ENCODE measurements at places on chromosomes 1 and 21.
A peak's percentile ranks its signal among the peaks of the same experiment; 100 is the strongest.

- DNase-seq: no peak
These were observed 11.2 kb downstream of the LAPTM5 start for GRCh38 chr1:30746212-30747032.

DNA sequence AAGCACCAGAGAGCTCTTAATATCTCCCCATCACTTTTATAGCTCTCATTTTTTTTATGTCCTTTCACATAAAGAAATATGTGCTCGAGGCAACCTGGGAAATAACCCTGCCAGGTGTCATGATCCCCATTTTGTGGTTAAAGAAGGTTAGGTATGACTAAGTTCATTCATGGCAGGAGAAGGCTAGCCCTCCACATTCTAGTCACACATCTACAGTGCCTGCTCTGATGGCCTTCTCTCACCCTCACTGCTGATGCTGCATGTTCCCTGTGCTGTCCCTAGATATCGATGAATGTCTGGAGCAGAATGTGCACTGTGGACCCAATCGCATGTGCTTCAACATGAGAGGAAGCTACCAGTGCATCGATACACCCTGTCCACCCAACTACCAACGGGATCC, 187.5 kb downstream of the TPR start:
- no peak for DNase-seq

DNA sequence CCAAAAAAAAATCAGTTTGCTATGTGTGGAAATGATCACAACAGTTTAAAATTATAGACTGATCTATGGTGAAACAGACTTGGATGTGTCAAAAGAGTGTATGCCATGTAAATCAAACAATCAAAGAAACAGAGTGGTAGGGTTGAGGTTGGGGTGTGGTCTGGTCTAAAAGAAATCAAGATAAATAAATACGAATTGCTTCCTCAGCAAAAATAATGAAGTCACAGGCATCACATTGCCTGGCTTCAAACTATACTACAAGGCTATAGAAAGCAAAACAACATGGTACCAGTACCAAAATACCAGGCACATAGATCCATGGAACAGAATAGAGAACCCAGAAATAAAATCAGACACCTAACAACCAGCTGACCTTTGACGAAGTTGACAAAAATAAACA, 1796.9 kb downstream of the NCAM2 start:
- no peak for DNase-seq

GRCh38 chr1:9996624-9997582, at the start of gene RBP7:
TSS of gene RBP7 (plus strand) at chr1:9997228. CDS start at chr1:9997259, 31 bp downstream.
- no peak for DNase-seq

- DNase-seq: no peak
These were observed 16.8 kb upstream of the MARK1 start for GRCh38 chr1:220511179-220511578.

- no peak for DNase-seq
These were observed 47.6 kb upstream of the RGS1 start for GRCh38 chr1:192527950-192528349.

DNA sequence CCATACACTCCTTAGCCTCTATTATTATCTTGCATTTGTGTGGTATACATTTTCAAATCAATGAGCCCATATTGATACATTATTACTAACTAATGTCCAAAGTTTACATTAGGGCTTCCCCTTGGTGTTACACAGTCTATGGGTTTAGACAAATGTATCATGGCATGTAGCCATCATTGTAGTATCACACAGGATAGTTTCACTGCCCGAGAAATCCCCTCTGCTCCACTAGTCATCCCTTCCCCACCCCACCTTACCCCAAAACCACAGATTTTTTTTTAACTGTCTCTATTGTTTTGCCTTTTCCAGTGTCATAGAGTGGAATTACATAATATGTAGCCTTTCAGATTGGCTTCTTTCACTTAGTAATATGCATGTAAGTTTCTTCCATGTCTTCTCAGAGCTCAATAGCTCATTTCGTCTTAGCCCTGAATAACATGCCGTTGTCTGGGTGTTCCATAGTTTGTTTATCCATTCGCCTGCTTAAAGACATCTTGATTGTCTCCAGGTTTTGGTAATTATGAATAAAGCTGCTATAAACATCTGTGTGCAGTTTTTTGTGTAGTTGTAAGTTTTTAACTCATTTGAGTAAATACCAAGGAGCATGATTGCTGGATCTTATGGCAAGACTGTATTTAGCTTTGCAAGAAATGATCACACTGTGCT, 86.4 kb upstream of the LYST start:
- peak; percentile 6 for DNase-seq

DNA sequence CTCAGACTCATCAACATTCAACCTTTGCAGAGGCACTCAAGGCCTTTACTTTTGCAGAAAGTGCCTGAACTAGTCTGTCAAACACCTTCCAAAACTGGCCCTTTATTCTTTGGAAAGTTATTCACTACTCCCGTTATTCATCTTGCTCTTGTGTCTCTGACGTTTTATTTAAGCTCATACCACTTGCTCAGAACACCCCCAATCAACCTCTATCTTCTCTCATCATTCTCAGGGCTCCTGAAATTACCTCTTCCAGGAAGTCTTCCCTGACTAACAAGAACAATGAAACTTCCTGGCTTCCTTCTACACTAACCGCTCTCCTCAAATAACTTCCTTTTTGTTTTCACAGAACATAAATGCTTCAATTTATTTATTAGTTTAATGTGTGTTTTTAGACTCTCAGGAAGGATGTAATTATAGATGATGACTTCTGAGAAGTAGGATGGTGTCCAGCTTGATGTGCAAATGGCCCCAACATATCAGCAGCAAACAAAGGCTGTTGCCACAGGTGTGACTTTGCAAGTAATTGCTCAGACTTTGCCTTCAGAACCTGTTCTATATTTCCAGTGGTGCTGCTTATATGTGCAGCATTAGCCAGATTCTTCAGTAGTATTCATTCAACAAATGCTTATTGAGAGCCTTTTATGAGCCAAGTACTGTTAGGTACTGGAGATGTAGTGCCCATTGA, 22.8 kb upstream of the BATF3 start:
- no peak for DNase-seq

DNA sequence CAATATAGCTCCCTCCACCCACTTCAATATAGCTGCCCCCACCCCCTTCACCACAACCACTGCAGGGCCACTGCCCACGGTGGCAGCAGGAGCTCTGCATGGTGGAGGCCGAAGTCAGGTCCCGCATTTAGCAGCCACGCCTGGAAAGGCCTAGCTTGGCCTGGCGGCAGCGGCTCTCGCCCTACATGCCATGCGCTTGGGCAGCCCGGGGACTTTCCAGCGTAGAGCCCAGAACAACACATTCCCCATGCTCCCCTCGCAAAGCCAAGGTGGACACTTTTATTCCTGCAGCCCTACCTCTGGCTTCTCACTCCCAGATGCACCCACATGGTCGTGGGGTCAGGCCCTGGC, 37.1 kb downstream of the LHX4 start:
- no peak for DNase-seq

DNA sequence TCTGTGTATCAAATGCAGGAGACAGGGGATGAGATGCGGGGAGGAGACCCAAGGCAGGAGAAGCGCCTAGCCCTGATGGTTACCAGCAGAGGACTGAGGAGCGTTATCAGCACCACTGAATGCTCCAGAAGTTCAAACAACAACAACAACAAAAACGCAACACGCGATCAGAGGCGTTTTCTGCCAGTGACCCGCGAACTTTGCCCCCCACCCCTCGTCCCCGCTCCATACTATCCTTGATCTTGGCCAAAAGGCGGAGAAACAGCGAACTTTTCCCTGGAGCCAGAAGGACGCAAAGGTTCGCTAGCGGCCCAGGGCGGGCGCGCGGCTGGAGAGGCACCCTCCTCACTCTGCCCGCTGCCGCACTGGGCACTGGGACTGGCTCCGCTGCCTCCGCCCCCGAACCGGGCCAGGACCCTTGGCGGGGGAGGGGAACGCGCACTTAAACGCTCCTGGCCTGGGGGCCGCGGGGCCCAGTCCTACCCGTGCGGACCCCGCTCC, 699 bp downstream of the ECHDC2 start:
- no peak for DNase-seq

GRCh38 chr1:173122958-173123852, 72.5 kb upstream of the TNFSF18 start:
- no peak for DNase-seq

DNA sequence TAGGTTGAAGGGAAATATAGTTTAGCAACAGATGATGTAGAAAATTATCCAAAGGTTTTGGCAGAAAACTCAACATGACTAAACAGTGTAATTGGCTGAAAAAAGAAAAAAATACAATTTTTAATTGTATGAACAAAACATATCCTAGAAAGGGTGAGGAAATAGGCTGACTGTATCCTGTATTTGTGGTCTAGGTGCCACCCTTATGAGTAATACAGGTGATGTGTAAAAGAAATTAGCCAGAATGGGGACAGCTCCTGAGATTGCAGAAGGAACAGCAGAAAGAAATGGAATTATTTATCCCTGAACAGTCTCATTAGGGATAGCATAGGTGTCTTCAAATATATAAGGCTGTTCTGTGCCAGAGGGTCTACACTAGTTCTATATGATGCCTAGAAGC, 24.6 kb downstream of the DNASE2B start:
- DNase-seq: no peak

DNA sequence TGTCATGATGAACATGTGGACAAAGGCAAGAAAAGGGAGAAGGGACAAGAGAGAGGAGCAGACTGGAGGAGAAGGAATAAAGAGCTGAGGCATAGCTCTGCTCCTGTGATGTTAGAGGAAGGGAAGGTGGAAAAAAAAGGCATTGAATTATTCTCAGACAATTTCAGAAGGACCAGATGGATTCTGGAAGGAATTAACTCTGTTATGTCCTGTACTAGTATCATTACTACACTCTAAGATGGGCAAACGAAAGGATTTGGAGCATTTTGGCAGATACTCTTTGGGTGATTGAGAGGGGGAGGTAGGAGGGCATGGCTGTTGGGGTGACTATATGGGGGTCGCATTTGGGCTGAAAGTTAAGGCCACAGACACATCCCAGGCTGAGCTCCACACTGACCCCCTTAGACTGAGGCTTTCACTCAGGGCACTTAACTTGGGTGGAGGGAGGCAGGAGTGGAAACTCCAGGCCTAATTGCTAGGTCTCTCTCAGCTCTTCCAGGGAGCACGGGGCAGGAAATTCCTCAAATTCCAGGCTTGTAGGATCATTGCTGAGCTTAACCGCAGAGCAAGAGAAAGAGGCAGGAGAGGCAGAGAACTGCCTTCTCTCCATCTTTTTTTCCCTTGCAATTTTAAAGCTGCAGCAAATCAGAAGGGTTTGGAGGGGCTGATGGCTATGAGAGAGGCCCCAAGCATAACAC, 25.9 kb downstream of the KIRREL1 start:
- no peak for DNase-seq

DNA sequence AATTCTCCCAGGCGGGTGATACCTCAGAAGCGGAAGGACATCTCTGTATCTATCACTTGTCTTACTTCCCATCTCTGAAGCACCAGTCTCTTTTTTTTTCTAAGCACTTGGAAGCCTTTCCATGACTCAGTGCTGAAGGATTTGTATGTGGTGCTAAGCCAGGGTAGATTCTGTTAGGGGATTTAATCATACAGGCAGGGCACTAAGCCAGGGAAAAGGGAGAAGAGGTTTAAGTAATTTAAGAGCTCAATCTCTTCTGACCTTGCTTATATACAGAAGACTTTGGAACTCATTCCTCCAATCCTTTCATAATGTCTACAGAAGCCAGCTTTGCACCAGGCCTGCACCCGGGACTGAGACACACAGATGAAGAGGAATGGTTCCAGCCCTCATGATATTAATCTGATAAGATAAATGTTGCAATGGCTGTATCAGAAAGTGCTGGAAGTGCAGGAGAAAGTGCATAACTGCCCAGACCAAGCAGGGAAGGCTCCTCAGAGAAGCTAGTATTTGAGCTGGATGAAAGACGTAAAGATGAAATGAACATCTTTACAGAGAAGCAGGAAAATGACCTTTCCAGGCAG, 11.0 kb downstream of the FAM163A start:
- DNase-seq: no peak

All from vagina (tissue), 2 donors.